Fibroblast of gingiva (primary cell): ENCODE measurements at places on chromosomes 7 and 10.
A peak's percentile ranks its signal among the peaks of the same experiment; 100 is the strongest.

DNA sequence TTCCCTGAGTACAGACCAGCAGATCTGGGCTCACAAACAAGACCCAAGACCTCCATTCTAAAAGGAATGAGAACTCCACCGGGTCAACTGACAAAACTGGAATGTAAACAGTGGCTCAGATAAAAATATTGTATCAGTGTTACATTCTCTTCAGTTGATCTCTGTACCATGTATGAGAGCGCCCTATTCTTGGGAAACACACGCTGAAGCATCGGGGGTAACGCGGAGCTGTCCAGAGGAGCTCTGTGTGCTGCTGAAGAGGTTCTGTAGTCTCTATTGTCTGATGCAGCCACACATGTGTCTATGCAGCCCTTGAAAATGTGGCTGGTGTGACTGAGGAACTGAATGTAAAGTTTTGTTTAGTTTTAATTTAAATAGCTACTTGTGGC, 39.7 kb downstream of the HIPK2 start:
- DNase-seq: peak; percentile 52

- DNase-seq: no peak
These were observed 52.5 kb downstream of the KLRG2 start for GRCh38 chr7:139431010-139431409.

DNA sequence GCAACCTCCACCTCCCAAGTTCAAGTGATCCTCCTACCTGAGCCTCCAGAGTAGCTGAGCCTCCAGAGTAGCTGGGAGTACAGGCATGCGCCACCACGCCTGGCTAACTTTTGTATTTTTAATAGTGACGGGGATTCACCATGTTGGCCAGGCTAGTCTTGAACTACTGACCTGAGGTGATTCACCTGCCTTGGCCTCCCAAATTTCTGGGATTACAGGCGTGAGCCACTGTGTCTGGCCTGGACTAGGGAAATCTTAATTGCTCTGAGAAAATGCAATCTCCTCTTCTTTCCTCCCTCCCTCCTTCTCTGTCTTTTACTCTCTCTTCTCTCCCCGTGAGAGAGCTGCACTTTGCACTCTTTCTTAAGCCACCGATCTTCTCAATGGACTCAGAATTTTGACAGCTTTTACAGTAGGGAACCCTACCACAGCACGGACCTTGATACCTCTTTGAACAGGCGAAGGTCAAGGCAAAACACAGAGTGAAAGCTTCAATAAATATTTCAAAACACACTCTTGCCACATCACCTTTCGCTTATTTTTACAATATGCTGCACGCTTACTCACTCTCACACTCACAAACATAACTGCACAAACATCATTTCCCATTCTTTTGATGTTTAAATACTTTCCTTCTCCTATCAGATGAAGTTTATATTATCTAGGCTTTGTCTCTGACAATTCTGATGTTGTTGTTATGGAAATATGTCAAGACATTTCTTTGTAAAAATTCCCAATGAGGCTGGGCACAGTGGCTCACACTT, 173.4 kb upstream of the NRP1 start:
- DNase-seq: no peak

DNA sequence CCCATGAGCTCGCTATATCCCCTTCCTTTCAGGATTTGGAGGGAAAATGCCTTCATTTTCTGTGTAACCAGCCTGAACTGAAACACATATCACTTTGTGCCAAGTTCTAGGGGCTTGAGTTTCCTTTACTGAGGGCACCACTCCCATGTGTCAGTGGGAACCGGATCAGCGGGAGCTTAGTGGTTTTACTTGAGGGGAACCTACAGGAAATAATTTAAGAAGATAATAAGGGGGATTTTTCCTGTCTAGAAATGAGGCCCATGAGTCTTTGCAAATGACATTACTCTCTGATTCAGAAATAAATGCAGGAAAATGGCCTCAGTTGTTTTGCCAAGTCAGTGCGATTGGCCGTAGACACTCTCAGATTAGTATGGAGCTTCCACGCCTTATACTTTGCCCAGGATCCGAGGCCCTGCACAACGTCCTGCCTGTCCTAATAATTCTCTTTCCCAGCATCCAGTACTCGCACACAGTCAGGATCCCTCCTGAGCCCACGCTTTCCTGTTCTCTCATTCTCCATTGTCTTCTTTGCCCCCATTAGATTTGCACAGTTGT, 86.4 kb upstream of the LYZL1 start:
- no peak for DNase-seq

- DNase-seq: no peak
These were observed 36.8 kb downstream of the CCM2 start for GRCh38 chr7:45036796-45037195.

DNA sequence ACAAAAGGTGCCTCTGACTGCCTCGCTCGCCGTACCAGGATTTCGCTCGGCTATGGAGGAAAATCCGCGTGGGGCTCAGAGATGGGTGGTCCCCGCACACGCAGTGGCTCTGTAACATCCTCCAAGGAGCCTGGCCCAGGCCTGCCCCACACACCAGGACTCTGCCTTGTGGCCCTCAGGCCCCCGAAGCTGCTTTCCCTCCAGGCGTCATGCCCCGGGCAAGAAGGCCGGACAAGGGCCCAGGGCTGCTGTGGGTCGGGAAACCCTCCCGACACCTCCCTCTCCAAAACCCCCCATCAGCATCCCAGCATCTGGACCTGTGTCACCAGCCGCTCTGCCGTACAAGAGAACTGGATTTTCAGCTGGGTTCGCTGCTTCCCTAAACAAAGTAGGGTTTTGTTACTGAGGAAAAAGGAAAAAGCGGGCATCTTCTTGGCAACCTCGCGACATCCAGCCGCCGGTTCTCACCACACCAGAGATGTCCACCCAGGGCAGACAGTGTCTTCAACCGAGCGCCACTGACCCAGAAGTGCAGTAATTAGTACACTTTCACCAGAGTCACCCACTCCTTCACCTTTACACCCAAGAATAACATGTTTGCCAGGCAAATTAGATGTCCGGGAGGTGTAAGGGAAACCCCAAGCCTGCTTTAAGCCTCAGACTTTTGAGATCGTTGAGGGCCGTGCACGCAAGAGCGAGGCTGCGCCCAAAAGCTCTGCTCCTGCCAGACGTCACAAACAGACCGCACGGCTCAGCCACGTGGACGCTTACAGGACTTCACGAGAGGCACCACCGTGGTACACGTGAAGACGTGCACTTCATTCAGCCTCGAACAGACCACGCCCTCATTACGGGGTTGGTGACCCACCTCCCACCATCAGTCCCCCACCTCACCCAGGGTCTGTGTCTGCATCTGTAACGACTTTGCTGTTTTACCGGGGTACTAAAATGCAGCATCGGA, 62.2 kb downstream of the DIP2C start:
- DNase-seq: no peak

GRCh38 chr7:142914121-142914520, 19.4 kb downstream of the TRPV5 start:
- DNase-seq: no peak

DNA sequence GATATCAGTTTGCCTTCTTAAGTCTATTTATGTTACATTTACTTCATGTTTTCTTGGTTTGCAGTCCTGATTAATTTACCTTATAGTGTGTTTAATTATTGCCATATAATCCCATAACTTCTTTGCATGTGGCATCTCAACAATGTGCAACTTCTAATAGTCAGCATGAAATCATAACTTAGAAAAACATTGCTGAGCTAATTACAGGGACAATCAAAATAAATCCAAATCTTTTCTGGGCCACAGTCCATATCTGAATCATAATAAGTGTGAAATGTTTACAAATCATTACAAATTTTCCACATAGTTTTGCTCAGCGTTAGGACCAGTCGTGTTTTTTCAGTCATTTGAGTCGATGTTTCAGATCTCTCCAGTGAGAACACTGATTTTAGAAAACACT, 29.1 kb upstream of the CABCOCO1 start:
- peak; percentile 90 for DNase-seq

- DNase-seq: peak; percentile 31
These were observed 3.8 kb downstream of the FAM133B start for GRCh38 chr7:92586403-92586802.

- no peak for DNase-seq
These were observed 144.2 kb downstream of the MDFIC start for GRCh38 chr7:115066050-115066449.

DNA sequence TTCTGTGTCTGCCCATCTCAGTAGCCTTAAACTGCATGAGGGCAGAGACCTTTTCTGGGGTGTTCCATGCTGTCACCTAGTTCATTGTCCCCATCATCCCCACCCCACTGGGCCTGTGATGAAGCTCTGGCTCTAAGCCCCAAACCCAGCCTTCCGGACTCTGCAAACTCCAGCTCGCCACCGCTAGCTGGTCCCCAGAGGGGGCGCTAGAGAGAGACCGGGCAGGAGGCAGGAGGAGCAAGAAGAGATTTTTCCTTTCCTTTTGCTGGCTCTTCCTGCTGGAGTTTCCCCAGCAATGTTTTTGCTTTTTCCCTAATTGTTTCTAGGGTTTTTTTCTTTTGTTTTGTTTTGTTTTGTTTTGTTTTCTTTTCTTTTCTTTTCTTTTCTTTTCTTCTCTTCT, 234.4 kb downstream of the TEX36 start:
- no peak for DNase-seq
